CD4-positive, alpha-beta T cell treated with Interleukin-6 at 100 ng/mL for 8 hours (primary cell): ENCODE measurements at places on chromosomes 11 and 22.

DNA sequence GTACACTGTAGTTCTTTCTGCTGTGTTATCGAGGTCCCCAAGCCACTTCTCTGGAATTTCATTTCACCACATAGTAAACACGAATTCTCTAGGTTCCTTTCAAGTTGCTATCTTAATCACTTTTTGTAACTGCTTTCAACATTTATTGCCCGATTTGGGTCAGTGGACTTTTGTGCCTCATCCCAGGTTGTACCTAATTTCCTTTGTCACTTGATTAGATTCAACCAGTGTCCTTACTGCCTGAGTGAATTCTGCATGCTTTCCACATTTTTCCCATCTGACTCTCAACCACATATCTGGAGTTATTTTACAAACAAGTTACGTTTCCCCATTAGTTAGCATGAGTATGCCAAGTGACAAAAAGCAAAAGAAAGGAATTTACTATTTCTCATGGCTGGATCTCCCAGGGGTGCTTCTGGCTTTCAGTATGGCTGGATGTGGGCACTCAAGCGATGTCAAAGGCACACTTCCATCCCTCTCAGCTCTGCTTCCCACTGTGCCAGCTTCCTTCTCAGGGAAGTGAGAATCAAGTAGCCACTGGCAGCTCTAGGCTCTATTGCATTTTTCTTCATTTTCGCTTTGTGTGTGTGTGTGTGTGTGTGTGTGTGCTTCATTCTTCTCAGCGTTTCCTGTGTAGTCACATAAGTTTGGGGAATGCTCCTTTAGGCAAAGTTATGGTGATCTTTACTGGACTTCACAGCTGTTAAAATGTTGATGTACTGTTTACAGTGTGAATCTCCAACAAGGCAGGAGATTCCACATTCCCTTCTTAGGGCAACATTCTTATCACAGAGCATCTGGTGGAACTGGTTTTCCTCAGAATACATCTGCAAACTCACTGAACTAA, 128.9 kb downstream of the DBX1 start:
- DNase-seq = no peak

- DNase-seq = no peak
Measured at GRCh38 chr22:32836280-32837123, 35.0 kb downstream of the TIMP3 start.

GRCh38 chr11:64769283-64769682, 9.1 kb downstream of the SF1 start:
- no peak for DNase-seq

- DNase-seq = no peak
Measured at GRCh38 chr11:134366254-134366653, 34.5 kb downstream of the GLB1L2 start.

DNA sequence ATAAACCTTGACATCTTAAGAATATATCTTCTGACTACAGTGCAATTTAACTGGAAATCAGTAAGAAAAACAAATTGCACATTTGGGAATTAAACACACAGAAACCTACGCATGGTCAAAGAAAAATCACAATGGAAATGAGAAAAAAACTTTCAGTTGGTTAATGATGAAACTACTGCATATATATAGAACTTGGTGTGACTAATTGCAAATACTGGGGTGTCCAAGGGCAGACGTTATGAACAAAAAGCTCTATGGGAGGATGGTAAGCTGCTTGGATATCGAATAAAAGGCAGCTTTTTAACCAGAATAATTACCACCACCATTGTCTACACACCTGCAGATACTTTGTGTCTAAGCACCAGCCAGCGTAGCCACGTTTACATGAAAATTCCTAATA, 791 bp downstream of the GDPD4 start:
- no peak for DNase-seq

DNA sequence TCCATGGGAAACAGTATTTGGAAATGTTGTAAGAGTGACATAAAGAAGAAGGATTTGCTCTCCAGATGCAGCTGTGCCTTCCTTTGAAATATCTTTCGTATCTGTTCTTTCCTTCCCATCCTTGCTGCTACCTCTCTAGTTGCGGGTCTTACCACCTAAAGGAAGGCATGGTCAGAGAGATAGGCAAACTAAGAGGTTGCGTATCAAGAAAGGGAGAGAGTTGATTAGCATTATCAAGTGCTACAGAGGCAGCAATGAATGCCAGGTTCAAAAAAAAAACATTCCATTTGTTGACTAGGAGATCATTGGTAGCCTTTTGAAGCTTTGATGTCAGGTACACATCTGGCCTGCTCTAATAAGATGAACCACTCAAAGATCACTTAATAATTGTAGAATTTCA, 4.6 kb downstream of the GTPBP1 start:
- DNase-seq = no peak

- DNase-seq = no peak
Measured at GRCh38 chr11:79705648-79706047, 264.8 kb upstream of the TENM4 start.
